Cortex of kidney (tissue), 1 donor: ENCODE measurements at places on chromosomes 4 and X.

DNA sequence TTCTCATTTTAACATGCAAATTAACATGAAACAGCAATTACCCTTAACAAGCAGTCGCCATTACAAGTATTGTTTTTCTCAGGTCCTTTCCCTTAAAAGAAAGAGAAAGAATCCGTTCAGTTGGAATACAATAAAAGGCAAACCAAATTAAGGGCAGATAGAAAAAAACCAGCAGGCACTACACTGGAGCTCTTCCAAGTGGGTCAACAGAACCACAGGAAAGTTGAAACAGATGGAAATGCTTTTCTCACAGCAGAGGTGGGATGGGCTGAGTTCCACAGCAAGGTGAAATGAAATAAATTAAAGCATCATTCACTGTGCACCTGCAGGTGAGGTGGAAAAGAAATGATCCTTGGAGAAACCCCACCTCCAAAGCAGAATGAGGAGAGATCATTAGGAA, 102.6 kb downstream of the APBB2 start:
- DNase-seq = no peak

- DNase-seq = no peak
Measured at GRCh38 chr4:62210486-62210885, 1010.4 kb downstream of the ADGRL3 start.

DNA sequence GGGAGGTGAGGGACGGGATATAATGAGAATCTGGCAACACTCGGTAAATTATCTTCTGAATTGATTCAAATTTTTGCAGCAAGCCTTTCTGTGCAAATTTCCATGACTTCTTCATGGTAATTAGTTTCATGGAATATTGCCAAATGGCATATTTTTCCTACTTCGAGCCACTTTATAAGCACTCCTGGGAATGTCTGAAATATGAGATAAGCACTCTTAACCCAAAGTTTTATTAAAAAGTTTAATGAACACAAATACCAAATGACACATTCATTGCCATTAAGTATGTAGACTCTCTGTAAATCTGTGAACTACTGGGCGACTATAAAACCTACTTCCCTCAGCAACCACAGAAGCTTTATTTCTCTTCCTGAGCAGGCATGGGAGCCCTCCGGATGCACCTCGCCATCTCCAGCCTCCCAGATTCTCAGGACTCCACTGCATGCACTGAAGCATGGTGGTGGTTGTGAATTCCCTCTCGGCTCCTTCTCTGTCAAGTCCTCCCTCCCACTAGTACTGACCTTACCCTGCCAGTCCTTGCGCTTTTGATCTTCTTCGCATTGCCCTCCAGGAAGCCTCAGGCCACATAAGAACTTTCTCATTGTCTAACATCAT, 154.4 kb upstream of the RPL34 start:
- no peak for DNase-seq

GRCh38 chr4:3765271-3766035, 732 bp upstream of the ADRA2C start:
- DNase-seq = no peak

- no peak for DNase-seq
Measured at GRCh38 chrX:16592194-16592770, 57.7 kb upstream of the S100G start.

- no peak for DNase-seq
Measured at GRCh38 chr4:186348433-186348832, 82.4 kb downstream of the F11 start.

DNA sequence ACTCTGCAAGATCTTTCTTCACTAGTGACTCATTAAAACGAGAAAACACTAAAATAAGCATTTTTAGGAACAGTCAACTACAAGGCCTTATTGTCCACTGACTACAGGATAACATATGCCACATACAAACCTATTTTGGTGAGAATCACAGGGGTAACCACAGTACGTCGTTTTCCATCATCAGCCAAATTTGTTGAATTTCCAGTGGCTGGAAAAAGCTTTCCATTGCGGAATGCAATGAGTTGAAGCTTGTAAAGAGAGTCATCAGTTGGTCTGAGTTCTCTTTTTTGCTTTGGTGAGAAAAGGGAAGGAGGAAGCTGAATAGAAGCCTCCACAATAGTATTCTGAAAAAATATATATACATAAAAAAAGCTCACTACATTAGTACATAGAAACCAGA, 102.4 kb downstream of the ADGRA3 start:
- no peak for DNase-seq

DNA sequence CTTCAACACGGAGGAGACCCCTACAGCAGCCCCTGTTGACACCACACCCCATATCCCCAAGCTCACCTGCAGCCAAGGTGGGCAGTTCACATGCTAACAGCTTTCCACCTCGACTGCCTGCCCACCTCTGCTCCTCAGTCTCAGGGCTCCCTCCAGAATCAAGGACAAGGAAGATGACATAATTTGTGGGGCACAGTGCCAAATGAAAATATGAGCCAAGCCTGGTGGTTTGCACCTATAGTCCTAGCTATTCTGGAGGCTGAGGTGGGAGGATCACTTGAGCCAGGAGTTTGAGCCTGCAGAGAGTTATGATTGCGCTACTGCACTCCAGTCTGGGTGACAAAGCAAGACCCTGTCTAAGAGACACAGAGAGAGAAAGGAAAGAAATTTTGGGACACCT, 516.3 kb downstream of the BCOR start:
- DNase-seq = no peak

DNA sequence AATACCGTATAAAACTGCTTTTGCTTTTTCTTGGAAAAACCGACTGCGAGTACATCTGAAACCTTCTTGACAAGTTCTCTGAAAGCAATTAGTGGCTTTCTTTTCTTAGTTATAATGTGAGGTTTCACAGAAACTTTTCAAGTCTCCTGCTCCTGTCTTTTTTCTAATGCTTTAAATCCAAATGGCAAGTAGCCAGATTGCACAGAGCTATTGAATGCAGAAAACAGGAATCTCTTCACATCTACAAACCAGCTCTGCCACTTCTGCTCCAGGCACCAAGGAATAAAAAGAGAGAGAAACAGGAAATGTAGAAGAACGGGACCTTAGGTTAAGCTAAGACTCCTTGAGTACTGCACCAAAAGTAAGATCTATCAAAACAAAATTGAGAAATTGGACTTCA, 267.3 kb upstream of the TET2 start:
- DNase-seq = no peak

GRCh38 chr4:100017637-100018310, 67.7 kb upstream of the H2AZ1 start:
- no peak for DNase-seq

DNA sequence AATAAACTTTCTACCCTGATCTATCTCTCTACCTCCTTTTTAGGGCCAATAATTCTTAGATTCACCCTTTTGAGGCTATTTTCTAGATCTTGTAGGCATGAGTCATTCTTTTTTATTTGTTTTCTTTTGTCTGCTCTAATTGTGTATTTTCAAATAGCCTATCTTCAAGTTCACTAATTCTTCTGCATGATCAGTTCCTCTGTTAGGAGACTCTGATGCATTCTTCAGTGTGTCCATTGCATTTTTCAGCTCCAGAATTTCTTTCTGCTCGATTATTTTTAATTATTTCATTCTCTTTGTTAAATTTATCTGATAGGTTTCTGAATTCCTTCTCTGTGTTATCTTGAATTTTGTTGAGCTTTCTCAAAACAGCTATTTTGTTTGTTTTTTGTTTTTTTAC, 11.3 kb downstream of the CXorf58 start:
- no peak for DNase-seq

DNA sequence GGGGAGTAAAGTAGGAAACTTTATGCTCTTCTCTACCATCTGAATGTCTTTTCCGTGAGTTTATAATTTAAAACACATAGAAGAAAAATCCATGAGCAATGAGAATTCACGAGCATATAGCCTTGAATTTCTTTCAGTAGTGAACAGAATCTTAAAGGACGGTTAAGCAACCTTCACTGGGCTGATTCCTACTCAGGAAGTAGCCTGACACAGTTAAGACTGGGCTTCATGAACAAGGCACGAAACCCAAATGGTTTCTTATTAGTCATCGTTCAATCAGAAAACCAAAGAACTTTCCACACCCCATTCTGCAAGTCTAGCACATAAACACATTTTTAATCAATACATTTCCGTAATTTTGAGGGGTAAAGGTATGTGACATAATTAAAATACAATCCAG, 95.8 kb downstream of the SH3KBP1 start:
- no peak for DNase-seq

- DNase-seq = no peak
Measured at GRCh38 chr4:531721-532565, 32.9 kb downstream of the PIGG start.

- DNase-seq = no peak
Measured at GRCh38 chr4:4860600-4861389, 1.3 kb downstream of the MSX1 start.

GRCh38 chr4:10529291-10530136, 72.3 kb upstream of the ZNF518B start:
- no peak for DNase-seq

DNA sequence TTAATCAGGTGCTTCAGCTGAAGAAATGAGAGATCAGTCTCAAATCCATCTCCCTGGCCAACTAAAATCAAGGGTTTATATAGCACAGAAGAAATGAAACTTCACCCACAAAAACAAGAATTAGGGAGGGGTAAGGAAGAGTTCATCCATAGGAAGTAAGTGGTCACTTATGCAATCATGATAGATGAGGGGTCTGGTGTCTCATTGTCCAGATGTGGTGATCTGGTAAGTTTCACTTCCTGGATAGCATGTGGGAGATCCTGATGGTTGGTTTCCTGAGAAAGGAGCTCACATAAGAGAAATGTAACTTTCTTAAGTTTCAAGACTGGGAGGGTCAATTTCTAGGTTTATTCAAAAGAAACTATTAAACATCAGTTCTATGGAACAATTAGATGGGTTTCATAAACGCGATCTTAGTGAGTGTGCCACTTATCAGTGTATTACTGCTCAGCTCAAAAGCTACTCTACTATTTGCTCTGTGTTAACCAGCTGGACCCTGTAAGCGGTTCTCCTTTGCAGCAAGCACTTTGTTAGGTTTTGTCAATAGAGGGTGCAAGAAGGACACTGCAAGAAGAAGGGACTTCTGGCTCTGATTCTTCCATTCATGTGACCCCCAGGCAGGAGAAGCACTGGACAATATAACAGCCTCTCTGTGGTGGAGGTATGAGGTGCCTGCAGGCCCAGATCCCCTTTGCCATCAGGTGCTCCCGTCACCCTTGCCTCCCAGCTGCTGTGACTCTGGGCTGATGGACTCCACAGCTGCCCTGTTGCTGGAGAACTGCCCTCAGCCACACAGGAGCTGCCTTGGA, 35.4 kb upstream of the HPSE start:
- no peak for DNase-seq
